ENCODE measurements at places on chromosomes 1 and 21.

- DNase-seq: no peak
Measured at GRCh38 chr1:56056438-56057287, 522.7 kb downstream of the PLPP3 start.

DNA sequence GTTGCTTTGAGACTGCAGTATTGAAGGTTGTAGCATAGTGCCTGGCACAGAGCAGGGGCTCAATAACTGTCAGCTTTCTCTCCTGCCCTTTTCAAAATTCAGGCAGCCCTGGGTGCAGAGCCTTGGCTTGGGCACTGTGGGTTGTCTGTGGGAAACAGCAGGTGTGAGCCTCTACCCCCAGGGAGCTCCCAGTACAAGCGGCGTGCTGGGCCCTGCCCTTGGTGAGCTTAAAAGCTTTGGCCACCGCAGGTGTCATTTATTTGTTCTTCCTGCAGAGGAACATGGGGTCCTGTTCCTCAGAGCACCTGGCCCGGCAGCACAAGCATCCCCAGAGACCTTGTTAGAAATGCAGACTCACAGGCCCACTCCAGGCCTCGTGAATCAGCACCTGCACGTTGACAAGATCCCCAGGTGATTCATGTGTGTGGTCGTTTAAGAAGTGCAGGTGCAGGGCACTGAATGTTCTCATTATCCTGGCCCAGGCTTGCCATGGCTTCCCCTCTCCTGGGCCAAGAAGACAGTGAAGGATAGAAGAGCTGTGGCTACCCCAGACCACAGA lies 29.9 kb upstream of the IGSF21 start:
- DNase-seq: no peak

- DNase-seq: no peak
Measured at GRCh38 chr1:227958617-227959324, 11.0 kb upstream of the WNT9A start.

- DNase-seq: no peak
Measured at GRCh38 chr1:27567146-27567526, 36.8 kb downstream of the AHDC1 start.

DNA sequence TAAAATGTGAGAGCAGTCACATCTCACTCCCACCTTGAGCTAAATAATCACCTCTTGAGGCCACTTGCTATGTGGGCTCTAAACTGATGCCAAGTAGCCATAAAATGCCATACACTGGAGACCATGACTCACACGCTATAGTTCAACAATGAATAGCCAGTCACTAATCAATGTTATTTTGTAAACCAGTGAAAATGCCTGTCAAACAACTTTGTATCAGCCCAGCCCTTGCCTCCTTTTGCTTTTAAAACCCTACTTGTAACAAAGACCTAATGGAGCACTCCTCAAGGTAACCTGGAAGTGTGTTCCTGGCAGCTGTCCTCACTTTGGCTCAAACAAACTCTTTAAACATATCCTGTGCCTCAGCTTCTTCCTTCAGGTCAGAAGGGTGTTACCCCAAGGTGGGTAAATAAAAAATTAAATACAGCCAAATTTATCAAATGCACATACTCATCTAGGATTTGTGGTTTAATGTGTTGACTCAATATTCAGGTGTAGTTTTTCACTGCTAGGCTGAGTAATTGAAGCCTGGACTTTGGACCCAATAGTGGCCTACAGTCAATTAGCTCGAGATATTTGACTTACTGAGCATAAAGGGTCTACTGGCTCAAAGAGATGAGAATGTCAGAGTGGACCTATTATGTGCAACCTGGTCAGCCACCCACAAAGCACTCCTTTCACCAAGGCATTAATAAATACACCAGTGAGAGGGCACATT lies 154.3 kb downstream of the COQ8A start:
- no peak for DNase-seq

GRCh38 chr1:186994897-186995296 lies 166.1 kb downstream of the PLA2G4A start:
- DNase-seq: no peak

- no peak for DNase-seq
Measured at GRCh38 chr1:183267646-183268431, 81.8 kb downstream of the LAMC2 start.

DNA sequence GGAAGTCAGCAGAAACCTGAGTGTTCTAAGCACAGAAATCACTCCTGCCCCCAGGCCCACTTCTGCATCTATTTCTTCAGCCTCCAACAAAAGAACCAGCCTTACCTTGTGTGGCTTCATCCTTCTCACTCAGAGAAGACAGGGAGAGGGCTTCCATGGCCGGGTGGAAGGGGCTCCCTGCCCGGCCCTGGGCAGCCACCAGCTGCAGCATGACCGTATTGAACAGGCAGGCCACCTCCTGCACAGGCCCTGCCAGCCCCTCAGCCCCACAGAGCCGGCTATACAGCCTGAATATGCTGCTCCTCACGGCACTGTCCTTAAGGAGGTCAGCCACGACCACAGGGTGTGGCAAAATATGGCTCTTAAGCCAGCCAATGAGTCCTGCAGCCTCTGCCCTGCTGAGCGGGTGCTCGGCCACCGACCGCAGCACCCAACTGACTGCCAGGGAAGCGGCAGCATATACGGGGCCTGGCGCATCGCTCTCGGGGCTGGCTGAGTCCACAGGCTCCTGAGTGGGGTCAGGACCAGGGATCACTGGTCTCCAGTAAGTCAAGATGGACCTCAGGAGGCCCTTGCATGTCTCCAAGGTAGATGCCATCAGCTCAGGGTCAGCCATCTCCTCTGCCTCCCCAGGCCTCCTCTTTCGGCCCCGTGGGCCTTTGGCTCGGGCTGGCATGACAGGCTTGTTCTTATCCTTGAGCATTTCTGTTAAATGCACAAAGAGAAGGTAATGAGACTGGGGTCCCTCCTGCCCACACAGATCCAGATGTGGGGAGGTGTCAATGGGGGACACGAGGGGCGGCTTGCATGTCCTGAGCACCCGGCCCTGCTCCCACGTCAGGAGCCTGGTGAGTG lies 17.9 kb downstream of the MRAP start:
- DNase-seq: no peak

DNA sequence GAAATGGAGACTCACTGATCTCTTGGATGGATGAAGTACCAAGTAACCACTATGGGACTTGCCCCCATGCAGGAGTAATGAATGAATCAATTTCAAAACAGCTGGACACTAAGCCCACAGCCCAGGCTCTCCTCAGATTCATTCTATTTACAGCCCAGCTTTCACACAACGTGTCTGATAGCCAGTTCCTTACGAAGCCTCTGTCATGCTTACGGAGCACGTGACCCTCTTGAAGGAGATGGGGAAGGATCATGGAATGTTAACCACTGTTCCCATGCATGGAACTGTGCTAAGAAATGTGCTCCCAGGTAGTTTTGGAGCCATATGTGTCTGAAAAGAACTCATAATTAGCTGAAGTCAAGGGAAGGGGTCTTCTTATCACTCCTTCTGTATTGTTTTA lies 124.1 kb downstream of the KIF26B start:
- no peak for DNase-seq

GRCh38 chr1:204507317-204508105 lies 8.7 kb upstream of the MDM4 start:
- DNase-seq: peak; percentile 43

DNA sequence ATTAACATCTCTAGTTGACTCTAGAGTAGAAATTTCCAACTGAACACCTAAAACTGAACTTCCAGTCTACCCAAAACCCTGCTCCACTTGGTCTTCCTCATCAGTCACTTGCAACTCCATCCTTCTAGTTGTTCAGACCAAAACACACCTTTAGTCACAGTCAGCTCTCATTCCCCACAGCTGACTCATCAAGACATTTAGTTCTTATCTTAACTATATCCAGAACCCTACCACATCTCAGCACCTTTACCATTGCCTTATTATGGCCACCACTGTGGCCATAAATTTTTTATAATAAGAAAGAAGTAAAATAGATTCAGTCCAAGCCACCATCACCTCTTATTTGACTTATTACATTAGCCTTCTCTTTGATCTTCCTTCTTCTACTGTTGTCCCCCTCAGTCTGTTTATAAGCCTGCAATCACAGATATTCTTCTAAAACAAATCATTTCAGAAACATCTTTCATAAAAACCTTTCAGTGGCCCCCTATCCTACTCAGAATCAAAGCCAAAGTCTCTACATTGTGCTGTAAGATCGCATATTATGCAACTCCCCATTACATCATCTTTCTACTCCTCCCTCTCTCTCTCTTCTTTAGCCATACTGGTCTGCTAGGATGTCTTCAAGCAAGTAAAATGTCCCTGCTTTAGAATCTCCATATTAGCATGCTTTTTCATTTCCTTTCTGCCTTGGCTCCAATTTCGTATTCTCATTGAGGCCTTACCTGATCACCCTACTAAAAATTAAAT lies 275.9 kb downstream of the LRRC40 start:
- no peak for DNase-seq

All from right renal pelvis (tissue), 4 donors.